Nasal cavity respiratory epithelium epithelial cell of viscerocranial mucosa (primary cell): ENCODE measurements at places on chromosomes 2 and 18. TPM values are rescaled to one million over a fixed set of nuclear protein-coding genes. Genes with fewer than 3 reads are reported as not detected.

The DIS3L2 gene
- total RNA-seq = 9.6 and 23.0 TPM in 2 replicates

The ROCK1 gene
- 36.6 and 49.6 TPM in 2 replicates for total RNA-seq

The TUBA3E gene
- total RNA-seq = not detected in 2 replicates

The BMP10 gene
- total RNA-seq = not detected in 2 replicates

The CDH2 gene
- total RNA-seq = 0.34 and 6.9 TPM in 2 replicates

The SOX11 gene
- total RNA-seq = under 0.01 and 0.07 TPM in 2 replicates

The NT5DC4 gene
- 0.07 TPM in 1 of 2 replicates, not detected in the other for total RNA-seq

The ZNF396 gene
- 1.0 and 1.7 TPM in 2 replicates for total RNA-seq

The KIAA2012 gene
- total RNA-seq = not detected in 2 replicates

The STEAP3 gene
- total RNA-seq = 8.9 and 68.3 TPM in 2 replicates

The ADAM23 gene
- total RNA-seq = under 0.01 and 1.5 TPM in 2 replicates

The HOXD12 gene
- not detected in 2 replicates for total RNA-seq
